ENCODE measurements at places on chromosomes 4 and X. TPM values are rescaled to one million over a fixed set of nuclear protein-coding genes. Genes with fewer than 3 reads are reported as not detected.

GRCh38 chrX:152847281-152847680 is 16.4 kb downstream of the NSDHL start:
- no peak overlapping the region for H3K27ac ChIP-seq
- peaks cover 15% of the 10 kb centered on the region for H3K36me3 ChIP-seq
- no peak overlapping the region for H3K4me3 ChIP-seq

DNA sequence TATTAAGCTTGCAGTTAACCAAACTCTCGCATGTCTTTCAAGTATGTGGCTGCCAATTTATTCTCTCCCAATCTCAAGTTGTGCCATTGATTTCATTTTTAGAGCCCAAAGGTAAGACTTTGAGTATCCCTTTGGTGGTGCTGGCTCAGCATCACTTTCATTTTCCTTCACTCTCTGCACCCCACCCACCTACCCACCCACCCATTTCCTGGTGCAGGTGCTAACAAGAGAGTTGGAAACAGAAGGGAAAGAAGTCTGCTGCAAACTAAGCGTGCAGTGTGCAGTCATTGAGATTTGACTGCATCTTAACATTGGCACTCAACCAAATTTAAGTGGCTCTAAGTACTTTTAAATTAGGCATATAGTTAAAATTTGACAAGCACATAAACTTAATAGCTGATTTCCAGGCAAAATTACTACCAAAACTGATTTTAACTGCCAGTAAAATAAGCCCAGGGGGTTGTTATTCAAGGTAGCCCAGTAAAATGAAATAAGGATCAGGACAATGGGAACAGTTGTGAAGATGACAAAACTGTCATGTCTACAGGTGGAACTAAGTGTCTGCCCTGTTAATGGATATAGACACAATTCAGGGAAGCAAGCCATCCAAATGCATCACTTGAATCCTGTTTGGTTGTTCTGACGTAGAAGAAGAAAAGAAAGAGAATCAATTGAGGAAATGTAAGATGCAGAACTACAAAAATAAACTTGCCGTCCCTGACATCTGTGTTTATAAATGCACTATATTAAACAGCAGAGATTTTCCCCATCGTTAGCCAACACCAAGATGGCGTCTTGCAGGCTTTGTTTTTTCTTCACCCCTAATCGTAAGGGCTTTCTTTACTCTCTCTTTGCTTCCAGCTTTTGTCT is 184.2 kb downstream of the KDR start:
- no peaks in the 10 kb centered on the region for H3K36me3 ChIP-seq
- H3K4me1 ChIP-seq, result peaks cover 11% of the 10 kb centered on the region
- DNase-seq, result no peak
- H3K27ac ChIP-seq, result peak overlapping the region; percentile 59

DNA sequence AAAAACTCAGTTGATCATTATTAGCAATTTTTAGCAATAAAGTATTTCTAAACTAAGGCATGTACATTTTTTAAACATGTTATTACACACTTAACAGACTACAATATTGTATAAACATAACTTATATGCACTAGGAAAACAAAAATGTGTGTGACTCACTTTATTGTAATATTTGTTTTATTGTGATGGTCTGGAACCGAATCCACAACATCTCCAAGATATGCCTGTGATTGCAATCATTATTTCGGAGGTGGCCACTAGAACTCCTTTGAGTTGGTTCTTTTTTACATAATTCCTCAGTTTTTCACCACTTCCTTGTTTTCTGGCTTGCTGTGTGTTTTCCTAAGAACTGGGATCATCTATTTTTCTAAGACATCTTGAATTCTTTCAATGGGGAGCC is 53.7 kb downstream of the FBXW7 start:
- H3K4me3 ChIP-seq, result no peak overlapping the region
- no peaks in the 10 kb centered on the region for H3K27me3 ChIP-seq
- no peak for DNase-seq
- H3K4me1 ChIP-seq, result peaks cover 8% of the 10 kb centered on the region
- peaks cover 4% of the 10 kb centered on the region for H3K36me3 ChIP-seq
- no peak overlapping the region for H3K27ac ChIP-seq

GRCh38 chrX:116281106-116281505 is 110.6 kb downstream of the AGTR2 start:
- no peaks in the 10 kb centered on the region for H3K27me3 ChIP-seq
- H3K27ac ChIP-seq, result no peak overlapping the region
- no peak for DNase-seq
- H3K36me3 ChIP-seq, result no peaks in the 10 kb centered on the region

- H3K4me3 ChIP-seq, result no peak overlapping the region
- no peaks in the 10 kb centered on the region for H3K27me3 ChIP-seq
- no peak for DNase-seq
- no peak overlapping the region for H3K27ac ChIP-seq
- H3K4me1 ChIP-seq, result no peaks in the 10 kb centered on the region
These were observed 35.8 kb downstream of the ATXN3L start for GRCh38 chrX:13283950-13284546.

DNA sequence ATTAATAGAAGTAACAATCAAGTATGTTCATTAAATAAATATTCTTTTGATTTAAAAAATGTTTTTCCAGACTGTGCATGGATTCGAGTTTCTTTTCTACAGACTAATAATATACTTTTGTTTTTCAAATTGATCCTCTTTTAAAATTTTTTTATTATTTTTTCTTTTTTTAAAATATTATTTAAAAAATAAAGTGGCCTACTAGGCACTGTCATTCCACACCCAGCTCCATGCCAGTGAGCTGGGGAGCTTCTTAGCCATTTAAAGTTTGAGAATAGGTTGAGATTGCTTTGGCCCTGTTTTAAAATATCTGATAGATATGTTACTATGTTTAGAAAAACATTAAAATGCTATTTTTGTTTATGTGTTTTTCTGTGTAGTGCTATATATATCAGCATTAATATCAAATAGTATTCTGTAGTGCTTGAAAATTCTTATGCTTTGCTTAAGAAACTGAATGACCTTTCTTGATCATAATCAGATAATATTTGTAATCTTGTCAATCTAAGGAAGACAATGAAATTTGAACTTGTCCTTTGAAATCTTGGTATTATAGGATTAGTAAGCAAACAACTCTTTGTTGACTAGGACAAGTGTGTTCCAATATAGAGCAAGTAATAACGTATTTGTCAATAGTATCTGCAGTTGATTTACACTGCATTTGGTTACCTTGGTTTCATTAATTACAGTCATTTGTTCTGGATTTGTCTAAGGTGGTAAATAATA is 12.6 kb downstream of the PCDH10 start:
- H3K27ac ChIP-seq, result no peak overlapping the region
- no peak for DNase-seq
- no peaks in the 10 kb centered on the region for H3K36me3 ChIP-seq
- H3K27me3 ChIP-seq, result no peaks in the 10 kb centered on the region
- H3K4me1 ChIP-seq, result no peaks in the 10 kb centered on the region
- H3K4me3 ChIP-seq, result no peak overlapping the region

DNA sequence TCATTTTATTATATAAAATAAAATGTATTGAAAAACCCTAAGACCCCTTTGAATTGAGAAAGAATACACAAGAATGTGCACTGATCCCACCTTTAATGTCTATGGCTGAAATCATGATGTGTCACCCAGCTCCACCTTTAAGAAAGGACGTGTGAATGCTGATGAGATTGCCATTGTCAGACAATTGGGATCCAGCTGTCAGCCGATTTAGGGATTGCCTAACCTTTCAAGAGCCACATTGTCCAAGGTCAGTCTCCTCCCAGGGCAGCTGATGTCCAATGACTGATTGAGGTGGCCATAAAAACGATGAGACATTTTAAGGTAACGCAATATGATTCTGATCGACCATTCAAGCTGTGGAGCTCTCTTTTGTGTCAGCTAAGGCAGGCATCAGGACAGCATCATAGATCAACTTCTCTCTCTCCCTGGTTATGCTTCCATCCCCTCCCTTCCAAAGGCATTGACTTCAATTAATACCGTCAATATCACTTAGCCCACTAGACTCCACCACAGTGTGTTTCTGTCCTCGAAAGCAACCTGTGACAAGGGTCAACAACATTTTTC is 1676.4 kb downstream of the PCDH7 start:
- no peak for DNase-seq
- no peak overlapping the region for H3K4me3 ChIP-seq
- no peak overlapping the region for H3K27ac ChIP-seq
- H3K4me1 ChIP-seq, result no peaks in the 10 kb centered on the region

- H3K27ac ChIP-seq, result no peak overlapping the region
- DNase-seq, result no peak
- no peak overlapping the region for H3K4me3 ChIP-seq
- no peaks in the 10 kb centered on the region for H3K4me1 ChIP-seq
- H3K36me3 ChIP-seq, result no peaks in the 10 kb centered on the region
These were observed 111.3 kb downstream of the CEP135 start for GRCh38 chr4:56060036-56060435.

- H3K4me1 ChIP-seq, result no peaks in the 10 kb centered on the region
- H3K27ac ChIP-seq, result no peak overlapping the region
- H3K4me3 ChIP-seq, result no peak overlapping the region
- H3K36me3 ChIP-seq, result no peaks in the 10 kb centered on the region
- H3K27me3 ChIP-seq, result no peaks in the 10 kb centered on the region
These were observed 133.8 kb upstream of the ANKRD50 start for GRCh38 chr4:124846306-124846705.

Gene AKAP4
- not detected for total RNA-seq

Gene STK26
- 18.4 TPM for total RNA-seq
